ENCODE measurements at places on chromosomes 6 and 20.

DNA sequence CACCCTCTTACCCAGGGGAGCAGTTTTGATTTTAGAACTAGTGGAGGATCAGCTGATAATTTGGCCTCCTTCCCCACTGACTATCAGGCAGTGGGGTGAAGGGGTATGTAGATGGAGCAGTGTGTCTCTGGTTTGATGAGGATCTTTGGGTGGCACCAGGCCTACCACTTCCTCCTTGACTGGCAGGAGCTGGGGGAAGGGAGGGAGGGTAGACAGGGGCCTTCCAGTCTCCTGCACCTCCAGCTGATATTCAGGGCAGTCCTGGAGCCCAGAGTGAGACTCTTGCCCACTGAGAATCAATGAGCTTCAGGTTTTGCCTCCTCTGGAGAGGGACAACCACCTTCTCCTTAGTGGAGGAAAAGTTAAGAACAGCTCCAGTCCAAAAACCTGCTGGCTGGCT is 3.2 kb downstream of the DEF6 start:
- no peak for DNase-seq

DNA sequence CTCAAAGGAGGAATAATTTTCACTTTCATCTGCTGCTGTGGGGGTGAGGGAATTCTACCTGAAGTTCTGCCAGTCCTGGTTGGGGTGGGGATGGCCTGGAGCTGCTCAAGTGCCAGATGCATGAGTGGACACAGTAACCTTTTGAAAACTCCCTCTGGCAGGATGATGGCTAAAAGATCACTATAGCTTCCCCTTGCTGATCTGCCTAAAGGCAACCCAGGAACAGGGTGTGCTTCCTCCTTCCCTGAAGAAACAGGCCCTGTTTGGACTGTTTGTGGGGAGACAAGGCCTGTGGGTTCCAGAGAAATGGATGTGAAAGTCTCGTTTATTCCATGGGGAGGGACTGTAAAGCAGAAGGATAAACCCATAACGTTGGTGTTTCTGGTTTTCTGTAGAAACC is 176.9 kb downstream of the DTNBP1 start:
- no peak for DNase-seq

- DNase-seq: no peak
Observed at GRCh38 chr6:91330896-91331295, 744.0 kb upstream of the MAP3K7 start.

- DNase-seq: no peak
Observed at GRCh38 chr6:156848123-156848522, 70.9 kb downstream of the ARID1B start.

- no peak for DNase-seq
Observed at GRCh38 chr6:129890701-129891100, 29.6 kb upstream of the TMEM244 start.

DNA sequence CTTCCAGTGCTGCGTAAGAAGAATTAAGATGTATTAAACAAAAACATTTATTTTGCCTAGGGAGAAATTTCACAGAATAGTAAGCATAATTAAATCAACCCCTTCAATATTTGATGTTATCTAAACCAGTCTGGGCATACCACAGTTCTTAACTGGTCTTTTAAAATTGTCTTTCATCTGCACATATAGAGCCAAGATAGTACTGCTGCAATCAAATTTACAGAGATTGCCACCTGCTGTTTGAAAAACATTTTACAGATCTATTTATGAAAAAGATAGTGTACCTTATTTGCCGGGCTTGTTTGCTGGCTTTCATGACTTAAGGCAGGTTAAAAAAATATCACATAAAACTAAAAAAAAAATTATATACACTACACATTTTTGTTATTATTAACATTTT is 323.2 kb downstream of the ADGRB3 start:
- DNase-seq: no peak

- no peak for DNase-seq
Observed at GRCh38 chr6:105257340-105257739, 77.5 kb upstream of the POPDC3 start.

- no peak for DNase-seq
Observed at GRCh38 chr20:3371754-3372153, 35.7 kb downstream of the DNAAF9 start.

DNA sequence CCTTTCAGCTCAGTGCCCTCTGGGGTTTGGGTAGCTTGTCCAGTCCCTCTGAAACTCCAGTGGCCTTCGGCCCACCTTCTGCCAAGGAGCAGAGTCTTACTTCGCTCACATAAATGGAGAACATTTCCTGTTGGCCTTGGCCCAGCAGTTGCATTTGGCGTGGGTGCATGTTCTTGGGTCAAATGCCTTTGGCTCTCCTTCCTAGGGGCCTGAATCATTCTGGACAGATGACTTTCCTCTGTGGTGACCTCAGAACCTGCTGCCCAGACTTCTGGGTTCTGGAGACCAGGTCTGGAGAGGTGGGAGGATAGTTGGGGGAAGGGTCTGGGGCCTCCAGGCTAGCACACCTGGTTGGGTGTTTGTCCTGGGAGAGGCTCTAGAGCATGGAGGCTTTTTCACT is 29.3 kb downstream of the BCAS4 start:
- DNase-seq: no peak

DNA sequence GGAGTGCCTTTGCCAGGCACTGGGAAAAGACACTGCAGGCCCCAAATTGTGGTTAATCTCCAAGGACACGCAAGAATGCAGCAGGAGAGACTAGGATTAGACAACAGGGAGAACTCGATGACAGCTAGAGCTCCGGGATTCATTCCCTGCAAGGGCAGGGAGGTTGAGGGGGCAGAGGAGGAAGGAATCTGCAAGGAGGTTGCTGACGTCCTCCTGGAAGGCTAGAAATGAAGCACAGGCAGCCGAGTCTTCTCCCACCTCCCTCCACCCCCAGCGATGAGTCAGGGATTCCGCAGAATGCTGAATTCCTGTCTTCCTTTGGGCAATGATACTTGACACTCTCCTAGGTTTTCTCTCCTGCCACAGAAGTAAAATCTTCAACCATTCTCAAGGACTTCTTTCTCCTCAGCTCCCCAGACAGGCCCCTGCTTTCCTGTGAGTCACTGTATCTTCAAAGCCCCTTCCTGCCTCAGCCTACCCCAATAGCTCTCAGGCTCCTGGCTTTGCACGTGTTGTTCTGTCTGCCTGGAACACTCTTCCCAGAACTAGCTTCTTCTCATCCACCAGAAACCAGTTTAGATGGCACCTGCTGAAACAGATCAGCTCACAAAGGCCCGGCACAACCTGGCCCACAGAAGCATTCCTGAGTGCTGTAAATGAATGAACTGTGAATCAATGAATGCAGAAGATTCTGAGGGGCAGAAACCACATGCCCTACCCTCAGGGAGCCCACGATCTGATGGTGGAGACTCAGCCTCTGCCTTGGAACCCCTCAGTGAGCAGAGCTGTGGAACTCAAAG is 85.6 kb downstream of the MRPL14 start:
- no peak for DNase-seq

GRCh38 chr6:42128460-42129359 is 13.7 kb downstream of the C6orf132 start:
- no peak for DNase-seq

DNA sequence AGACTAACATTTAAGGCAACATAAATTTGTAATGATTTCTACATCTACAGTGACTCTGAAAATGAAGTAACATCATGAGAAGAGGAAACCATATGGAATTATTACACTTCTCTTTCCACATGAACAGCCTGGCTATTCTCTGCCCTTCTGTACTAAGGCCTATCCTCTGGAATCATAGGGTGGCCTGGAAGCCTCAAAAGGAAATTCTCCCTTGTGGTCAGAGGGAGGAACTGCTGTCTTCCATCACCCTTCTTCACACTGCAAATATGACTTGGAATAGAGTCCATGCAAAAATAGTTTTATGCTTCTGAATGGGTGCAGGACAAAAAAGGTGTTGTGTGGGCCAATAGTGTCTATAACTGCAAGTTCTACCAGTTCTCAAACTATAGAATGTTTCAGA is 44.6 kb upstream of the SH3BGRL2 start:
- DNase-seq: no peak

GRCh38 chr20:14335052-14335451 is 2.4 kb downstream of the FLRT3 start:
- DNase-seq: no peak

GRCh38 chr6:161035182-161035980 is 43.8 kb downstream of the MAP3K4 start:
- no peak for DNase-seq

Data from KG1 (cell line).